Fibroblast of skin of left quadriceps (primary cell): ENCODE measurements at places on chromosomes 4 and X.
A peak's percentile ranks its signal among the peaks of the same experiment; 100 is the strongest.

DNA sequence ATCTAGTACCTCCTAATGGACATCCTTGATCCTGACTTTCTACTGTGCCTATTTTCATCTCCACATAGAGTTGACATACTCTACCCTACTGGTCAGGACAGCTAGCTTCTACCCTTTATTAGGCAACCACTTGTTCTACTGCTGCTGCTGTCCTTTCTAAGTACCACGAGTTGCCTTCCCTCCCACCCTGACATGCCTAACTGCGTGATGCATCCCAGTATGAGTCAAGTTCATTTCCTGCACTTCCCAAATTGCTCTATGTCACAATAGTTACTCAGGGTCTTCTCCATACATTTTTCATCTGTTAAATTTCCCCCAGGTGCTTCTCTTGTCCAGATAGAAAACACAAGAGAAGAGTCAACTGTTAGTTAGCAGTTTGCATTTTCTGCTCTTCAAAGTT is 133.4 kb downstream of the TBC1D19 start:
- DNase-seq = peak; percentile 42

- no peak for DNase-seq
Observed at GRCh38 chrX:72308209-72308565, 2.5 kb upstream of the CITED1 start.

DNA sequence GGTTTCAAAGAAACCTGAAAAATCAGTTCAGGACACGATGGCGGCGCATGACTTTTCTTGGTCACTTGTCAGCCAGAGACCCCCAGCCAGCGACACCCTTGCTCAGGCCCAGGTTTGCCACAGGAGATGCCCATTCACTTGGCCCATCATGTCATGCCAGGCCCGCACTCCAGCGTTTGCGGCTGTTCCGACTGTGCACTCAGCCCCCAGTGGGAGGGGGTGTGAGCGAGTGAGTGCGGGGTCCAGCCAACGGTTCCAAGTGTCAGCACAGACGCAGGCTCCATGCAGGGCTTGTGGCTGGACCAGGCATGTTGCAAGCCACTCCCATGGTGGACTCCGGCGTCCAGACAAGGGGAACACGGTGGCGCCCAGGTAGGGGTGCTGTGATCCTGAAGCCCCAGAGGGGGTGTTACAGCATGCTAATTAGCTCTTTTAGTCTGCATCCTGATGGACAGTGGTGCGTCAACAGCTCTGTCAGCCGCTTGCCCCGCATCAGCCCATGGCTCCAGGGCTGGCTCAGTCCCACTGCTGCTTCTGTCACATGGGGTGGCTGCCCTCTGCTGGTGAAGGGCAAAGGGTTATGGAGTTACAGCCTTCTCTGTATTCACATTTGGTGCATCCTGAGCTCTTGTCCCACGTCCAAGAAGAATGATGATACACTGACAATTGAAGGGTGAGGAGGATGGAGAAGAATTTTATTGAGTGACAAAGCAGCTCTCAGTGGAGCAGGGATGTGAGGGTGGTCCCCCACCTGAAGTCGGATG is 3.7 kb upstream of the MAEA start:
- DNase-seq = no peak

DNA sequence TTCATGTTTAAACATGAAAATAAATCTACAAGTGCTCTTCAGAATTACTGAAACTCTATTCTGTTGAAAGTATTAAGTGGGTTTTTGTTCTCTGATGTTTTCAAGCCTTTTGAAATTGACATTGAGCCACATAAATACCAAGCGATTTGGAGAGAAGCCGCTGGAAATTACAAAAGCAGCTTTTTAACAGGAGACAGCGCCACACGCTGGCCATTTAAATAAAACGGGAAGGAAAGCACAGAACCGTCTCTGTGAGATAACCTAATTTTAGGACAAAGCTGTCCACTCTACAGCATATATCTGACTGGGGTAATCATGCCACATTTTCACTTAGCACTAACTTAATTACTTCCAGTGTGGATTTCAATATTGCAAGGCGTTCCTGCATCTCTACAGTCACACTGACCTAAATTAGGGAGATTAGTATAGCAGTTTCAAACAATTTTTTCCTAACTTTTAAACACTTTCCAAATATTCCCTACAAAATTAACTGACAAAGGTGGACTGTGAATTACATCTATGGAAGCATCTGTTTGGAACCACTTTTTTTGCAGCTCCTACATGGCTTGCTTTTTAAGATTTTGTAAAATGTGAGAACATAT is 6.8 kb upstream of the ANOS1 start:
- DNase-seq = no peak

- no peak for DNase-seq
Observed at GRCh38 chrX:39667736-39668482, 429.8 kb downstream of the BCOR start.

- DNase-seq = no peak
Observed at GRCh38 chr4:138939960-138940359, 75.6 kb upstream of the NOCT start.

- DNase-seq = peak; percentile 19
Observed at GRCh38 chr4:123449780-123450179, 53.2 kb downstream of the SPRY1 start.

GRCh38 chr4:2673157-2673556 is 83.0 kb downstream of the TNIP2 start:
- no peak for DNase-seq

- no peak for DNase-seq
Observed at GRCh38 chr4:140222171-140222570, 68.2 kb upstream of the MAML3 start.

DNA sequence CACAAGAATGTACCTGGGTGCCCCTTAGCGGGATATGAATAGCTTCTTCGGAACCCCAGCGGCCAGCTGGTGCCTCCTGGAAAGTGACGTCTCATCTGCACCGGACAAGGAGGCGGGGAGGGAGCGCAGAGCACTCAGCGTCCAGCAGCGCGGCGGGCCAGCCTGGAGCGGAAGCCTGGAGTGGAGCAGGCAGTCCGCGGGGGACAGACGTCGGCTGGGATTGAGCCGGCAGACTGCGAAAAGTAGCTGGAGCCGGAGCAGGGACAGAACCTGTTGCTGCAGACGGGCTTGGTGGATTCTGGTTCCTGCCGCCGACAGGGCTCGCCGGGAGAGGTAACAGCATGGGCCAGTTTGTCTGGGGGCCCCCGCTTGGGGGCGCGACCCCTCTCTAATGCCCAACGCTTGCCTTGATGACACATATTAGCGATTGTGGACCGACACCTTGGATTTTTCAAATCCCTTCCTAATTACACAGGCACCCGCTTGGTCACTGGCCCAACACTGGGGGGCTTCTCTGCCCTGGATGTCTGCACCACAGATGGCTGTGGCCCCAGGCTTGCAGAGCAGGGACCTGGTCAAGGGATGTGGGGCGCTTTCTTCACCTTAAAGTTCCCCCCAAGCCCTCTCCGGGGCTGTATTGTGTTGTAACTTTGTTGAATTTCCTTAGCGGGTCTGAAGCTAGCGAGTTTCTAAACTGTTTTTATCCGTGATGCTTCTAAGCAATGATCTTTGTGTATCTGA is at the start of gene NPFFR2:
TSS of gene NPFFR2 (plus strand) at position 133 of the 741 bp plus-strand sequence. CDS start 96,592 bp downstream, outside the sequence.
- DNase-seq = no peak

- DNase-seq = peak; percentile 61
Observed at GRCh38 chrX:120457766-120458180, 11.3 kb downstream of the LAMP2 start.

DNA sequence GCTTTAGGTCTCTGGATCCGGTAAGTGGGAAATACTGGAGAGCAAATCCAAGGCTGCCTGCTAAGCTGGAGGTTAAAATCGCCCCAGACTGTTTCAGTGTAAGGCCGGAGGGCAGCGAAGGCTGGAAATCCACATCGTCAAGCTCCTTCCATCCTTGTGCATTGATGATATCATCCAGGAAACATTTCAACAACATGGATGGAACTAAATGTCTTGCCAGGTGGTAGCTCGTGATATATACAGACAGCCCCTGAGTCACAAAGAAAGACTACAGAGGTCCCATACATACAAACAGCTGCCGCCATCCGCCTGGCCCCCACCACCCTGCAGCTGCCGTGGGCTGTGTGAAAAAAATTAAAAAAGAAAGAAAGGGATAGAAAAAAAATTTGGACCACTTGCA is 148.9 kb upstream of the RBPJ start:
- peak; percentile 32 for DNase-seq

GRCh38 chr4:5460106-5460801 is 248.1 kb downstream of the EVC2 start:
- no peak for DNase-seq

GRCh38 chr4:140243278-140243753 is 89.3 kb upstream of the MAML3 start:
- no peak for DNase-seq

GRCh38 chrX:45803383-45803921 is 602.8 kb upstream of the DIPK2B start:
- DNase-seq = peak; percentile 90

DNA sequence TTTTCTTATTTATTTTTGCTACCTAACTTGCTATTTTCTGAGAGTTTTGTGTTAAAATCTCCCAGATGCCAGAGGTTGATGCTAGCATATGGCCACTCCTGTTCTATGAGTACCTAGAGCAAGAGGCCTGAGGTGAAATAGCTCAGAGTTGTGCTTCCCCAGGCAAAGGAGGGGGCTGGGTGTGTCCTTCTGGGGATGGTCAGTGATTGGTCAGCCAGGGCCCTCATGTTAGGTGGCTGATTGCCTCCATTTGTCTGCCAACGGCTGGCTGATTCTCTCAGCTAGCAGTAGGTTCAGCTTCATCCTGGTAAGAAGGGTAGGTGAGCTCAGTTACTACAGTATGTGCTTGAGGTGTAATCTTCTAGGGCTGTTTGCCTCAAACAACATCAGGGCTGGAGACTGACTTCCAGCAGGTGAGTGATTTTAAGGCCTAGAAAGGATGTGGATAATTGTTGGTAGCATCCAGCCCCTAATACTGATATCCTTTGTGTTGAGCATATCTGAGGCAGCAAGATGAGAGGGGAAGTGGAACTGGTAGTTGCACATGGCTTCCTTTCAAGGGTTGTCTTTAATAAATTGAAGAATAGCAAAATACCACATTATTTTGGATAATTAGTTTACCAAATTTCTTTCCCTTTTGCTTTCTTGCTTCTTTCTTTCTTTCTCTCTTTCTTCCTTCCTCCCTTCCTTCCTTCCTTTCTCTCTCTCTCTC is 62.5 kb upstream of the RHOH start:
- DNase-seq = no peak

DNA sequence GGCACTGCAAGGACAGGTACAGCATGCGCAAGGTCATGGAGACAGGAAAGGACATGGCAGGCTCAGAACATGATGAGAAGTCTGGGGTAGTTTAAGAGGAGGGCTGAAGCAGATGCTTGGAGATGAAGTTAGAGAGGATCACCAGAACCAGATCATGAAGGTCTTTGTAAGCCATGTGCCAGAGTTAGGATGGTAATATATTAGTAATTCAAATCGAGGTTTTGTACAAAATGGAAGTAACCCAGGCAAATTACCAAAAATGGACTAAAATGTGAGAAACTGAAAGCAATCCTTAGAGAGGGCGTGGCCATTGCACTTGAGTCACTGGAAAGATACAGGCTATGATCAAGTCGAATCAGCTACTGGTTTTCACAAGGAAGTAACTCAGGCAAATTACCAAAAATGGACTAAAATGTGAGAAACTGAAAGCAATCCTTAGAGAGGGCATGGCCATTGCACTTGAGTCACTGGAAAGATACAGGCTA is 13.5 kb downstream of the RXFP1 start:
- DNase-seq = peak; percentile 10

DNA sequence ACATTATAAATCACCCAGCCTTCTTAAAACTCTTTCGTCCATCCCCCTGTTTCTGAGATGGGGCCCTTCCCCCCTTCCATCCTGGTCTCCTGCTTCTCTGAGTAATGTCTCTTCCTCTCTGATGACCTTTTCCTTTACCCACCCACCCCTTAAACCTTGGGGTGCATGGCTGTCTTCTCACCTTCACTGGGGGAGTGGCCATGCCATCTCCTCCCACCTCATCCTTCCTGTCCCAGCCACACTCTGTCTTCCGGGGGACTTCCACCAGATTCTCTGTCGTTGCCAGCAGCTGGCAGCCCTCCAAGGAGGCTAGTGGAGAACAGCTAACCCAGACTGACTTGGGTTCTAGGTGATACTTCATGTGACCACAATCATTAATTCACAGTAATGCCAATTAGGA is 83.2 kb upstream of the SCML1 start:
- DNase-seq = no peak
